ENCODE measurements at places on chromosomes 2 and 18. TPM values are rescaled to one million over a fixed set of nuclear protein-coding genes. Genes with fewer than 3 reads are reported as not detected.

Gene TMEM200C
- total RNA-seq, result under 0.01 TPM

Gene SIX3
- total RNA-seq, result not detected

Gene HOXD9
- total RNA-seq, result not detected

Gene PXDN
- 118 TPM for total RNA-seq

Gene PLCL1
- total RNA-seq, result not detected

Gene RAB10
- 182 TPM for total RNA-seq

Gene UPP2
- not detected for total RNA-seq

Gene SERPINB4
- 10.8 TPM for total RNA-seq

Gene TUBB8B
- total RNA-seq, result 0.24 TPM

Gene DPP10
- total RNA-seq, result not detected

Gene PIEZO2
- total RNA-seq, result 0.48 TPM

Gene REG1B
- not detected for total RNA-seq

Gene FOXD4L1
- under 0.01 TPM for total RNA-seq

Gene IL18R1
- 5.1 TPM for total RNA-seq

Gene IL37
- not detected for total RNA-seq

Gene INPP5D
- 66.3 TPM for total RNA-seq

Gene ZRANB3
- 8.3 TPM for total RNA-seq

Gene FIGN
- 0.64 TPM for total RNA-seq

Gene BOK
- 48.2 TPM for total RNA-seq

Gene PSME4
- 33.5 TPM for total RNA-seq

Gene FTCDNL1
- total RNA-seq, result 0.21 TPM

Gene FBLN7
- total RNA-seq, result 0.96 TPM

Gene GALNT14
- 12.8 TPM for total RNA-seq

Gene IMPACT
- total RNA-seq, result 32.0 TPM

Gene GPR39
- total RNA-seq, result 7.2 TPM

Gene ZSWIM2
- total RNA-seq, result not detected

Gene TRIM43
- total RNA-seq, result not detected

Gene MRPL33
- total RNA-seq, result 33.7 TPM

Gene TMEM17
- 1.2 TPM for total RNA-seq

Gene RAX
- not detected for total RNA-seq

Gene CTNNA2
- total RNA-seq, result not detected

Gene EVA1A
- 44.8 TPM for total RNA-seq

Data from tracheal epithelial cell (primary cell).